ENCODE measurements at places on chromosomes 7 and 10. TPM values are rescaled to one million over a fixed set of nuclear protein-coding genes. Genes with fewer than 3 reads are reported as not detected.

Gene GPR158
- 6.1 TPM for total RNA-seq

Gene EN2
- total RNA-seq, result not detected

Gene KLLN
- 0.62 TPM for total RNA-seq

Gene CHAT
- 0.62 TPM for total RNA-seq

Gene KDM7A
- 18.6 TPM for total RNA-seq

Gene GCK
- 5.1 TPM for total RNA-seq

Gene FAM241B
- total RNA-seq, result 10.1 TPM

Gene PIP
- total RNA-seq, result not detected

Gene ASIC3
- 0.62 TPM for total RNA-seq

Gene HYAL4
- not detected for total RNA-seq

Gene IGF2BP3
- total RNA-seq, result 84.1 TPM

Gene ITPRID1
- 8.6 TPM for total RNA-seq

Gene GLI3
- 4.1 TPM for total RNA-seq

All from occipital lobe (tissue), 3 donors.